ENCODE measurements at places on chromosomes 11 and 22.

DNA sequence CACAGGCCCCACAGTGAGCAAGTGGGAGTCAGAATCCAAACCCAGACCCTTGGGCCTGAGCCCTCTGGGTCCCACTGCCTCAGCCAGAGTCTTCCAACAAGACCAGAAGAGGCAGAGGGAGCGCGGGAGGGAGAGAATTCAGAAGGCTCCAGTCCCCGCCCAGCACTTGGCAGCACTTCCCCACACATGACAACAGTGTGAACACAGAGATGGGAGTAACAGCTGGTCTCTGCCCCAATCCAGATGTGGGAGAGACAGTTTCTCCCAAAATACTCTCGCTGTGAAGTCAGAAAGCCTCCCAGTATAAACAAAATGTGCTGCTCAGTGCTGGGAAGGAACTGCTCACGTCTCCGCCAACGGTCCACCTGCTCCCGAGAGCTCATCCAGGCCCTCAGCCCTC lies 219.9 kb downstream of the MN1 start:
- no peak for DNase-seq

- DNase-seq = no peak
Observed at GRCh38 chr11:62854013-62854824, 14.8 kb upstream of the WDR74 start.

GRCh38 chr22:23306438-23306921 lies 126.2 kb downstream of the BCR start:
- no peak for DNase-seq

GRCh38 chr11:129451524-129451923 lies 75.9 kb downstream of the BARX2 start:
- DNase-seq = no peak

DNA sequence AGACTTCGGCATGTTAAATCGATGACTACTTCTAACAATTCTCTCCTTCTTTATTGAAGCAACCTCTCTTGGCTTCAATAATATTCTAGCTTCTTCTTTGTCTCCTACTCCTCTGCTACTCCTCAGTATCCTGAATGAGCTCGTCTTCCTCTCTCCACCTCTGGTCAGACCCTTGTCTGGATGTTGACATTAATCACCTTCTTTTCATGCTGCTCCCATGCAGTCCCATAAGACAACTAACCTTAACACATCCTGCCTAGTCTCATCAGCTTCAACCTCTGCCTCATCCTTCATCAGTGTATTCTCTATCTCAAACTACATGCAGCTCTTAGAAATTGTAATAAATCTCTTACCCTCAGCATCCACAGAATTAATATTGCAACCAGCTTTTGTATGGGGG lies 695.6 kb downstream of the CNTN5 start:
- no peak for DNase-seq

DNA sequence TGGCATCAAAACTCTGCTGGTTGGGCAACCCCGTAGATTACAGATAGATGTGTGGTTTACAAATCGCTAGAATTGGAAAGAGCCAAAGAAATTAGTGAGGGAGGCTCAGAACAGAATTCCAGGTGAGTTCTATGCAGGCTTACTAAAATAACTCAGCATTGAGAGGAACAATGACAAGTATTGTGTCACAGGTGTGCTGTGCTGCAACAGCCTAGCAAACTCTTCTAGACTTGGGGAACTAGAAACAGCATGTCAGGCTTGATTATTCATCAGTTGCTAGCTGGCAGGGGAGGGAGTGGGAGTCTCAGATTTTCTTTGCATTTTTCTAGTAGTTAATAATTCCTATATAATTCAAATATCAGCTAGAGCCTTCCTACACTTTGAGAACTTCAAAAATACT lies 26.3 kb upstream of the RASD2 start:
- DNase-seq = no peak

GRCh38 chr11:116042146-116042545 lies 537.9 kb upstream of the CADM1 start:
- DNase-seq = peak; percentile 47

- DNase-seq = no peak
Observed at GRCh38 chr11:123238297-123238696, 43.2 kb upstream of the CLMP start.

DNA sequence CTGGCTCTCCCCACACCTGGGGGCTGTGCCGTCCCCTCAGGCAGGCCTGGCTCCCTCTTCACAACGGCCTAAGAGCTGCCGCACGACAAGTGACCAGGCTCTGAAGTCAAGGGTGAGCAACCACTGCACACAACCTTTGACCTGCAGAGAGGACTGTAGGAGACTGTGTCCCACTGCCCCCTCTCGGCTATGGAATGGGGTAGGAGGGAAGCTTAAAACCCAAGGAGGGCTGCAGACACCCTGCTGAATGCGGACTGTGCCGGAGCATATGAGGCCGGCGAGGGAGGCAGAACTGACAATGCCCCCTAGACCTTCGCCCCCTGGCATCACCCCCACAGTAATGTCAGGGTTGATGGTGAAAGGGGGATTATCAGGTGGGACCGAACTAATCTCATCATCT lies 311.9 kb downstream of the CTTN start:
- DNase-seq = no peak

DNA sequence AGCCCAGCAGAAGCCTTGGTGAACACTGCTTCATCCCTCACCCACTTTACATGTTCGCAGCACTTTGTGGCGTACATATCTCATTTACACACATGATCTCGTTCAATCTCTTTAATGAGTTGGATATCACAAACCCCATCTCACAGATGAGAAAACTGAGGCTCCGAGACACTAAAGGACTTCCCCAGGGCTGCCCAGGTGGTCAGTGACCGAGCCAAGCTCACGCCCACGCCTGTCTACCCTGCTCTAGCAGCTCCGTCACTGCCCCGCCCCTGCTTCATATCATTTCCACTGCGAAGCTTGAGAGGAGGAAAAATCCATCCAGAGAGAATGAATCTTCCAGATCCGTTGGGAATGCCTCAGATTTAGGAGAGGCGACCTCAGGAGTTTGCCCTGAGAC lies 11.8 kb upstream of the DSCAML1 start:
- DNase-seq = no peak

GRCh38 chr11:47104261-47104950 lies 72.3 kb downstream of the ARFGAP2 start:
- no peak for DNase-seq

DNA sequence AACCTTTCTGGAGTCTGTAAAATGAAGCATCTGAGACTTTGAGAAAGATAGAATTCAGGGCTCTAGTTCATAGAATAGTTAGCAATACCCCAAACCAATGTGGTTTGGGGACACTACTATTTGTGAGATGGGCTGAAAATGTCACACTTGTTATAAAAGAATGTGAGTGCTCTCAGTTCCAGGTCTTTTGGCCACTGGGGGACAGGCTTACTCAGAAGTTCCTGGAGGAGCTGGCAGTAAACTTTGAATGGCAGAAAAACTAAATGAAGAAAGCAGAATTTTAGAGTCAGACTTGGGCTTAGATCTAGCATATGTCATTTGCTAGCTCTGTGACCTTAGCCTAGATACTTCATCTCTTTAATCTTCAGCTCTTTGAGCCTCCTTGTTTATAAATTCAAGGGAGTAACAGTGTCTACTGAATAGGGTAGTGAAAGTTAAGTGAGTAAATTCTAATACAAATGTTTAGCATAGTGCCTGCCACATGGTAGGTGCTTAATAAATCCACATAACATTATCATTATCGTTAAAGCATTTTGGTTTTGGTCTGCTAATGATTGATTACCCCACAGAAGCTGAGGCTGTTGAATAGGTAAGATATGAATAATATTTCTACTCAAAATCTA lies 3.7 kb downstream of the LYVE1 start:
- no peak for DNase-seq

Measured in NCI-H1105 (cell line).